Glomerular endothelial cell (primary cell): ENCODE measurements at places on chromosomes 11 and 22. TPM values are rescaled to one million over a fixed set of nuclear protein-coding genes. Genes with fewer than 3 reads are reported as not detected.

The CCND1 gene
- total RNA-seq, result 580 and 831 TPM in 2 replicates

- DNase-seq, result no peak
Observed at GRCh38 chr11:134442246-134442645, 30.2 kb upstream of the B3GAT1 start.

GRCh38 chr11:124394408-124394807 is 4.4 kb downstream of the OR8B3 start:
- DNase-seq, result no peak

DNA sequence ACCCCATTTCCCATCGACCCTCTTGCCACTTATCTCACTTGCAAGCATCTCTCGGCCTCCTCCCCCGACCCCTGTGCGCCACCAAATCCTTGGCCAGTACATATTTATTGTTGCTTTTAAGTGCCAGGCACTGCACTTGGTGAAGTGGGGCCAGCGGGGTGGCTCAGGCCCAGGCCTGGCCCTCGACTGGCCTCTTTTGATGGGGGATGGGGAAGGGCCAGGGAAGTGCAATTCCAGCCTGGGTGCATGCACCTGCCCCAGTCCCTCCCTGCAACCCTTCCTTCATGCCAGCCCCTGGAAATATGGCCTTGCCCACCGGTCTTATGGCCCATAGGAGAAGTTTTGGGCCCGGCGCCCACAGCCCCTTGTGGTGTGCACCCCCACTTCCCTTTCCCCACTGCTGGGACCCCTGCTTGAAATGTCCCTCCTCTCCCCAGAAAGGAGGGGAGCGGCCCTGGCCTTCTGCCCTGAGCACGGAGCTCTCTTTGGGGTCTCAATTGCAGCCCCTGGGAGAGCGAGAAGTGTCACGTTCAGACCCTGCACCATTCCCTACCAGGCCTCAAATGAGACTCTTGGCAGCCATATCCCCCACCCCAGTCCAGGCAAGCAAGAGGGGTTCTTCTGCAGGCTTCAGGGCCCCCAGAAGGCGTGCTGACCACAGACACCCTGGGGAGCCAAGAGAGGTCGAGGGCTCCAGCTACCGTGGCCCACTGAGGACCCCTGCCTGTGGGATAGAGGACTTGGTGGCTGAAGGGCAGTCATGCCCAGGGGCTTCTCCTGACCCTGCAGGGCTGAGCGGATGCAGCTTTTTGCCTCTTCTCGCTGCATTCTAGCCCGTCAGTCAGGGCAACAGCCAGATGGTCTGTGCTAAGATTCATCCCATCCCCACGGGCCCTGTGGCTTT is 961 bp downstream of the SUSD2 start:
- no peak for DNase-seq

GRCh38 chr11:133821776-133822175 is 23.5 kb downstream of the SPATA19 start:
- DNase-seq, result peak; percentile 7

The FBLN1 gene
- 6.6 and 7.4 TPM in 2 replicates for total RNA-seq

- DNase-seq, result no peak
Observed at GRCh38 chr11:48078689-48079088, 98.3 kb downstream of the PTPRJ start.

GRCh38 chr11:104432526-104432925 is 268.6 kb upstream of the PDGFD start:
- no peak for DNase-seq

DNA sequence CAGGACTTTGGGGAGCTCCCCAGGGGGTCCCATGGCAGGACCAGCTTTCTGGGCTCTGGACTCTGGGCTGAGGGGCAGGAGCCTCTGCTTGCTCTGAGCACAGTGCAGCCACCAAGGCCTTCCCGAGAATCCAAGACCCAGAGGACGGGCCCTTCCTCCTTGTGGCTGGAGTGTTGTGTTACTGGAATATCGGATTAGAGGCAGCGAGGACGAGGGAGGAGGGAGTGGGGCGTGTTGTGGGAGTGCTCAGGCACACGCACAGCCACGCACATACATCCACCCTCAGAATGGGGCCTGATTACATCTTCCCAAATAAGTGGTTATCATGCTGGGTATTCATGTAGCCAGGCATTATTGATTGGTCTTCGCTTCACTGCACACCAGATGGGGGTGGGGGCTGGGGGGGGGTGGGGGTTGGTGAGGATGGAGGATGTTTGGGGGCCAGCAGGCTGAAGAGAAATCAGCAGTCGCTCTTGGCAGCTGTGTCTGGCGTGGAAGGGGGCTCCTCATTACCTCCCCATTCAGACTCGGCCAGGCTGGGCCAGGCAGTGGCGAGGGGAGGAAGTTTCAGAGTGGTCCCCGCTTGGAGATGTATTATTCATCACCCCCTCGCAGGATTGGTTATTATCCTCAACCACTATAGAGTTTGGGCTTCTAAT is 120.9 kb downstream of the ST3GAL4 start:
- DNase-seq, result no peak

The CHADL gene
- total RNA-seq, result 0.73 and 1.3 TPM in 2 replicates

The PPFIA1 gene
- 29.3 and 42.1 TPM in 2 replicates for total RNA-seq

- DNase-seq, result no peak
Observed at GRCh38 chr22:43555561-43556515, 144.0 kb downstream of the MPPED1 start.

- DNase-seq, result no peak
Observed at GRCh38 chr11:99257131-99257530, 236.4 kb downstream of the CNTN5 start.

GRCh38 chr11:32796425-32796824 is 2.0 kb upstream of the CCDC73 start:
- no peak for DNase-seq

The DEPDC7 gene
- total RNA-seq, result 0.99 and 2.0 TPM in 2 replicates

The CHRDL2 gene
- not detected in 2 replicates for total RNA-seq

GRCh38 chr22:45831394-45831793 is 145.6 kb downstream of the WNT7B start:
- DNase-seq, result no peak

The OR2AT4 gene
- not detected in 2 replicates for total RNA-seq

DNA sequence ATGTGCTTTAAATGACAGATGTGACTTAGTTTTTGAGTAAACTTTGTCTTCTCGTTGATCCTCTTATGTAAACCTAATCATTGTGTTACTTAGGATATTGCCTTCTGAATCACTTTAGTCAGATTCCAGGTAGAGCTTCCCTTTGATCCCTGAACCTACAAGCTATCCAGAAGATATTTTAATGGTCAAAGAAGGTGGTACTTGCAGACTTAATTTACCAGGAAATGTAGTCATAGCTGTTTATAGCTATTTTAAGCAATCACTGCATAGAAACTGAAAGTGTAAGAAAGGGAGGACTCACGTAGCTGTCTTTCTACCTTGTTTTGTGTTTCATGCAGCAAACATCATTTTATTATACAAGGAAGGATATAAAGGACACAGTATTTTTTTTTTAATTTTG is 189.5 kb downstream of the DDX10 start:
- DNase-seq, result no peak

DNA sequence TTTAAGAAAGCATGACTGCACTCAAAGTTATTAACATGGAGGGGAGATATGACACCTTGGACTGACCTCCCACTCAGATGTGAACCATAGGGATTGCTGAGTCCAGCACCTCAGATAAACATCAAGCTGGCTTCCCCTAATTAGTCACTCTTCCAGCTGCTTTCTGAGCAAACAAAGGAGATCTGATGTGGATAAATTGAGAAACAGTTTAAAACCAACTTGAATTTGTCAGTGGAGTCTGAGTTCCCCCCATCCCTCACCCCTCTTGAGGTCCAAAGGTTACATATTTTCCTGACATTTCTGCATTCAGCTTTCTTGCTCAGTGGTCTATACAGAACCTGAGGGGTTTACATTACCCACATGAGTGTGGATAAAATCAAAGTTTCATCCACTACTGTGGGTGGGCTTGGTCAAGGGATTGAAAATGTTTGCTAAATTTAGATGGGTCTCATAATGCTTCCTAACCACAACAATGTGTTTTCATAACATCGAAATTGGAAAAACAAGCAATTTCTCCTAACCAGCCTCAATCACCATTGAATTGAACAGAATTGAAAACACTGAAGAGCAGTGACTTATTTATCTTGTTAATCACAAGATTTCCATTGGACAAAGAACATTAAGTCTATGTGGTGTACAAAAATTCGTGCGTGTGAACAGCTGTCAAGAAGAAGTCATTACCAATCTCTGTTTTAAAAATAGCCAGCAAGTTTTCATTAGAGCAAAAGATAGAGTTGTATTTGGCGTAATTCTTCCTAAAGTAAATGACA is 292.3 kb downstream of the METTL15 start:
- no peak for DNase-seq

GRCh38 chr11:66311965-66312548 is 4.8 kb downstream of the CD248 start:
- DNase-seq, result peak; percentile 41
